ENCODE measurements at places on chromosomes 2 and 18. TPM values are rescaled to one million over a fixed set of nuclear protein-coding genes. Genes with fewer than 3 reads are reported as not detected.

Gene C2orf78
- total RNA-seq = 0.37 TPM

DNA sequence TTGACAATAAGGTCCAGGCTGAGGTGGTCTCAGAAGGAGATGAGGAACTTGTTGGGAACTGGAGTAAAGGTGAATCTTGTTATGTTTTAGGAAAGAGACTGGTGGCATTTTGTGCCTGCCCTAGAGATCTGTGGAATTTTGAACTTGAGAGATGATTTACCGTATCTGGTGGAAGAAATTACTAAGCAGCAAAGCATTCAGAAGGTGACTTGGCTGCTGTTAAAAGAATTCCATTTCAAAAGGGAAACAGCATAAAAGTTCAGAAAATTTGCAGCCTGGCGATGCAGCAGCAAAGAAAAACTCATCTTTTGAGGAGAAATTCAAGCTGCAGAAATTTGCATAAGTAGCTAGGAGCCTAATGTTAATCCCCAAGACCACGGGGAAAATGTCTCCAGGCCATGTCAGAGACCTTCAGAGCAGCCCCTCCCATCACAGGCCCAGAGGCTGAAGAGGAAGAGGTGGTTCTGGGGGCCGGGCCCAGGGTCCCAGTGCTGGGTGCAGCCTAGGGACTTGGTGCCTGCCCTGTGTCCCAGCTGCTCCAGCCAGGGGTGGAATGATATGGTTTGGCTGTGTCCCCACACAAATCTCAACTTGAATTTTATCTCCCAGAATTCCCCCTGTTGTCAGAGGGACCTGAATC lies 73.5 kb downstream of the FIGN start:
- DNase-seq = no peak

GRCh38 chr18:48955830-48956261 lies 5.1 kb upstream of the SMAD7 start:
- DNase-seq = no peak

DNA sequence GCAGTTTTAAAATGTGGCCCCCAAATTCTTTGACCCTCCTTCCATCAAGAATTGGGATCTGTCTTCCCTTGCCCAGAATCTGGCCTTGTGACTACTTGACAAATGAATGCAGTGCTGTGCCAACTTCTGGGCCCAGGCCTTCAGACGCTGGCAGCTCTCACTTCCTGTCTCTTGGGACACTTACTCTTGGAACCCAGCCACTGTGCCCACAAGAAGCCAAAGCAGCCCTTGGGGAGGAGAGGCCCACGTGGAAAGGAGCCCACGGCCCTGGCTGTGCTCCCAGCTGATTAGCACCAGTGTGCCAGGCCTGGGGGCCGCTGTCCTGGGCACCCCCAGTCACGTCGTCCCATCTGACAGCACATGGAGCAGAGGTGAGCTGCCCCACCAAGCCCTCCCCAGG lies 56.6 kb downstream of the RPL37A start:
- DNase-seq = no peak

- no peak for DNase-seq
These were observed 14.0 kb upstream of the TMBIM1 start for GRCh38 chr2:218306184-218306920.

DNA sequence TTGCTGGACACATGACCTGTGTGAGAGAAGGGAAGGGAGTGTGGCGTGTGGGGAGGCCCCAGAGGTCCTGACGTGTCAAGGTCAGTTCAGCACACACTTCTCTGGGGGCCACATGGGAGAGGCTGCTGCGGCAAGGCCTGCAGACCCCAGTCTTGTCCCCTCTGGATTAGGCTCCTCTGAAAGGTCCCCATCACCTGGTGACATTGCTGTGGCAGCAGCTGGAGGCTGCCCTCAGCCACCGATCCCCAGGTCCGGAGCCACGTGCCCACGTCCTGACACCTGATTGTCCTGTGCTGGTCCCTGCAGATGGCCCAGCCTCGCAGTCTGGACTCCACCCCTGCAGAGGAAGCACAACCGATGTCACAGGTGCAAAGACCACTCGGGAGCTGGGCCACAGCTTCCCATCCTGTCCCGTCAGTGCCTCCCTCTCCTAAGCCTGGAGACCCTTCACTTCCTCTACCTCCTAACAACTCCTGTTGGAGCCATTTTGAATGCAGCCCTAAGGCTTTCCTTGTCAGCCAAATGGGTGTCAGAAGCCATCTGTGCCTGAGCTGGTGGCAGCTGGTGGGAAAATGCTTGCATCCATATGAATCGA lies 12.7 kb downstream of the TMEM177 start:
- no peak for DNase-seq

- no peak for DNase-seq
These were observed 243.9 kb upstream of the TANK start for GRCh38 chr2:160916300-160916699.

DNA sequence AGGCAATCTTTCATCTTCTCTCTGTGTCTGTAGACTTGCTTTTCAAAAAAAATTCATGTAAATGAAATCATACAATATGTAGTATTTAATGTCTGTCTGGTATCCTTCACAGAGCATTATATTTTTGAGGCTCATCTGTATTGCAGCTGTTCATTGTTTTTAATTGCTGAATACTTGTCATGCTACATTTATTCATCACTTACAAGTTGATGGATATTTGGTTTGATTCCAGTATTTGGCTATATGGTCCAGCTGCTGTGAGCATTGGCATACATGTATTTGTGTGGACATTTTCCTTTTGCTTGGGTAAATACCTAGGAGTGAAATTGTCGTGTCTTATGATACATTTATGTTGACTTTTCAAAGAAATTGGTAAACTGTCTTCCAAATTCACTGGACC lies 441.4 kb downstream of the DCDC2C start:
- no peak for DNase-seq

GRCh38 chr2:143192716-143193115 lies 63.5 kb downstream of the ARHGAP15 start:
- DNase-seq = no peak

- no peak for DNase-seq
These were observed 62.8 kb upstream of the NEUROD1 start for GRCh38 chr2:181742922-181743722.

- DNase-seq = no peak
These were observed 38.9 kb downstream of the THAP4 start for GRCh38 chr2:241598061-241598460.

Data from WTC11 (cell line).